ENCODE measurements at places on chromosomes 12 and 14. TPM values are rescaled to one million over a fixed set of nuclear protein-coding genes. Genes with fewer than 3 reads are reported as not detected.

PROX2 gene
- total RNA-seq, result not detected

CLEC2A gene
- total RNA-seq, result not detected

TMEM179 gene
- 0.15 TPM for total RNA-seq

REM2 gene
- total RNA-seq, result 0.51 TPM

OR4E2 gene
- not detected for total RNA-seq

XPOT gene
- 123 TPM for total RNA-seq

TEX22 gene
- total RNA-seq, result 4.5 TPM

IL22 gene
- 4.1 TPM for total RNA-seq

BATF gene
- total RNA-seq, result 149 TPM

FAIM2 gene
- total RNA-seq, result 0.83 TPM

PLCZ1 gene
- not detected for total RNA-seq

LRP1-AS gene
- total RNA-seq, result not detected

RCOR1 gene
- total RNA-seq, result 24.9 TPM

FGF23 gene
- not detected for total RNA-seq

AQP2 gene
- total RNA-seq, result not detected

LRP10 gene
- total RNA-seq, result 78.4 TPM

CHURC1 gene
- total RNA-seq, result 67.9 TPM

NELL2 gene
- 47.1 TPM for total RNA-seq

SIX6 gene
- total RNA-seq, result not detected
